ENCODE measurements at places on chromosomes 12 and 14.

DNA sequence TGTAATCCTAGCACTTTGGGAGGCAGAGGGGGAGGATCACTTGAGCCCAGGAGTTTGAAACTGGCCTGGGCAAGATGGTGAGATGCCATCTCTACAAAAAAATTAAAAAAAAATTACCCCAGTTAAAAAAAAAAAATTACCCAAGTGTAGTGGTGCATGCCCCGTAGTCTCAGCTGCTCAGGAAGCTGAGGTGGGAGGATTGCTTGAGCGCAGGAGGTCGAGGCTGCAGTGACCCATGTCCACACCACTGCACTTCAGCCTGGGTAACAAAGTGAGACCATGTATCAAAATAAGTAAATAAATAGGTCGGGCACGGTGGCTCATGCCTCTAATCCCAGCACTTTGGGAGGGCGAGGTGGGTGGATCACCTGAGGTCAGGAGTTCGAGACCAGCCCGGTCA lies 128.8 kb downstream of the VRK1 start:
- no peak for DNase-seq

DNA sequence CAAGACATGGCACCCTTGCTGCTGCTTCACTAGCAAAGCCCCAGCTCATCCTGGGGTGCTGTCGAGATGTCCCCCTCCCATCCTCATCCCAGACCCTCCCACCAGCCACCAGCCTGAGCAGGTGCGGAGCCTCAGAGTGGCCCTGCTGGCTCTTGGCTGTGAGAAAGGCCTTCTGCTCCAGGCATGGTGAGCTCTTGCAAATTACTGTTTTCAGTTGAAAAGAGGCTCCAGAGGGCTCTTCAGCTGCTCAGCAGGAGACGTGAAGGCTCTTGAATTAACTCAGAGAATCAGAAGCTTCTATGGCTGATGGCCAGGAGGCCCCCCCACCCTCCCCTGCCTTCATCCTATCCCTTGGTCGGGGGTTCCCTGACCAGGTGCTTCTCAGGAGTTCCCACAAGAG lies 44.1 kb downstream of the WSCD2 start:
- no peak for DNase-seq

DNA sequence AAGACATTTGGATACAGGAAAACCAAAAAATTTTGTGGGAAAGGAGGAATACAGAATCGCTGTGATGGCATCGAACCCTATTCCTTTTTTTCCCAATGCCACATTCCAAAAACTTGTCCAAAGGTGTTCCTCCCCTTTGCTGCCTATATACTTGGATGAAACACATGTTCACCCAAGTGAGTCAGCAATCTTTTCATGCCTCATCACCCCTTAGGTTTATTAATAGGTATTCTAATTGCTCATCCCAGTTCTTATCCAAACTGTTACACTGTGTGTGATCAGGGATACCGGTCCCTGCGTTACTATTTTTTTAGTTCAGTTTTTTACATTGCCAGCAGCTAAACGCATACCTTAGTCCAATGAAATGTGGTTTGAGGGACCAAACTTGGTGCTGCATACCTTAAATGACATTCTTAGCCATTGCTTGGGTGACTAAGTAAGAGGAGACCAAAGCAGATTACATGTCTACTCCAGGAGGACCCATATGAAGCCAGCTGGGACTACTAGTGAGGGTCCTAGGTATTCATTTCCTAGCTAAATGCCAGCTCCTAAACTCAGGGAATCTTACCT lies 20.6 kb upstream of the ST8SIA1 start:
- DNase-seq, result no peak

DNA sequence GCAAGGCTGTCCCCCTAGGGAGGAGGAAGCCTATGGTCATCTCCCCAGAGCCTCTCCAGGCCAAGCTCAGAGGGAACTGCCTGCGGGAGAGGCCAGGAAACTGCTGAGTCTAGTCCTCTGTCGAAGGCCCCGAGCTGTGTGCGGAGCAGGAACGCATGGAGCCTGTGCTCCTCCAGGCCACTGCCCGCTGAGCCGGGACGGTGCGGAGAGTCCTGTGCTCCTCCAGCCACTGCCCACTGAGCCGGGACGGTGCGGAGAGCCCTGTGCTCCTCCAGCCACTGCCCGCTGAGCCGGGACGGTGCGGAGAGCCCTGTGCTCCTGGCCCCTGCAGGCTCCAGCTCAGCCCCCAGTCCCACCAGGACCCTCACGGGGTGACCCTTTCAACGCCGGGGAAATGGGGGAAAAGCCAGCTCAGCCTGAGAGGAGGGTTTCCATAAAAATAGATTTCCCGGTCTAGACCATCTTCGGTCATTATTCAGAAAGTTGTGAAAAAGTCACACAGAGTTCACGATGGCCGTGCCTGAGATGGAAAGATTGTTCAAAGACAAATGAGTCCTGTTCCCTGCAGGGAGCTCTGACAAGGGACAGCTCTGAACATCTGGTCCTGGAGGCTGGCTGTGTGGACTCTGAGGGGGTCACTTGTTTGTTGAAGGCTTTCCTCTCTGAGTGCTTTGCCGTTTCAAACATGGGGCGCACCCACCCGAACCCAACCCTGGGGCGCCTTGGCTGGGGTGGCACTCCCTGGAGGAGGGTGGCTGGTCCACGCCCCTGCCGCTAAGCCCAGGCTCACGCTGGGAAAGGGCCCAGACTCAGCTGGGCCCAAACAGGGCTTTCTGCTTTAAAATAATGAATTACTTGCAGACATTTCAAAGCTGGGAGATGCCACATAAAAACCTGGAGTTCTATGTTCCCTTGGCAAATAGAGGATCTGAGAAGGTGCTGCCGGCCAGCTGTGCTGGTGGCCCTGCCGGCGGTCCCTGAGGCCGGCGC lies 85.5 kb downstream of the ADGRD1 start:
- no peak for DNase-seq

Measured in astrocyte of the cerebellum (primary cell).